ENCODE measurements at places on chromosomes 5 and 9.

DNA sequence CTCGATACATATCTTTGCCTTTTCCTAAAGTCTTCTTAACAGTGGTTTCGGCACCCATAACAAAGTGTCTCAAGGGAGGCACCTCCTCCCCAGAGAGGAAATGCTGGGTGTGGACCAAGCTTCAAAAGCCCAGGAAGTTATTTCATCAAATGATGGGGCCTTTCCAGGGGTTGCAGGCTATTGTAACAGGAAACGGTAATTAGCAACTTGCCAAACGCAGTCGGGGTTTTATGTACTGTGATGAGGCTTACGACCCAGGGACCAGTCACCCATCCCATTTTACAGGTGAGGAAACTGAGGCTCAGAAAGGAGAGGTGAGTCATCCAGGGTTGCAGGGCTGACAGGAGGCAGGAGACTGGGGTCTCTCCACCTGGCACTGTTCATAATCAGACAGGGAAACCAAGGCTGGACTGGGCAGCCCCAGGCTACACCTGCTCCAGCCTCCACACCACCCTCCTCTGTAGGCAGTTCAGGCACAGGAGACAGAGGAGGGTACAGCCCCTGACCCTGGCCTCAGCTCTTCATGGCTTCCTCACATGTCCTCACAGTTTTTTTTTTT, 30.0 kb upstream of the SUSD3 start:
- peak; percentile 45 for DNase-seq

- DNase-seq = no peak
Measured at GRCh38 chr9:37040508-37041127, 6.5 kb upstream of the PAX5 start.

DNA sequence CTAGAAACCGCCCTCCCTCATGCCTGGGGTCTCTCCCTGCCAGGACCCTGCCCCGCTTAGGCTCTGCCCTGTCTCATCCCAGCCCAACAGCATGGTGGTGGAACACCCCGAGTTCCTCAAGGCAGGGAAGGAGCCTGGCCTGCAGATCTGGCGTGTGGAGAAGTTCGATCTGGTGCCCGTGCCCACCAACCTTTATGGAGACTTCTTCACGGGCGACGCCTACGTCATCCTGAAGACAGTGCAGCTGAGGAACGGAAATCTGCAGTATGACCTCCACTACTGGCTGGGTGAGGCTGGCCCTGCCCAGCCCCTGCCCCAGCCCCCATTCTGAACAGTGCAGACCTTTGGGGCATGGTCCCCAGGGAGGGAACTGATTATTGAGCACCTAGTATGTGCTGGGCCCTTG, 33.9 kb downstream of the GSN start:
- DNase-seq = no peak

DNA sequence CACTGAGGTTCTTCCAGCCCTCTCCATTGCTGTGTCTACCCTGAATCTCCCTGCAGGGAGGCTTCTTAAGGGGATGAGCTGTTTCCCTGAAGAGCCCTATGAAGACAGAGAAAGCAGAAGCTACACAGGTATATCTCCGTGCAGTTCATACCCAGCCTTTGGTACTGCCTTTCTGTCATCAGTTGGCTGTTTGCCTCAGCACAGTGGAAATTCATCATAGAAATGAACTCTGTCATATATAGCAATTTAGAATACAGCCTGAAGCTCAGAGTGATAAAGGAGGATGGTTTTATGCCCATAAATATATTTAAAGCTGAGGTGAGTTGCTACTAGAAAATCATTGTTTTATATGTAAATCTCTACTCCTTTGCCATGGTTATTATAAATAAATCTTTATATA, 42.6 kb upstream of the KCNN2 start:
- no peak for DNase-seq

GRCh38 chr9:13500034-13500433, 220.5 kb upstream of the MPDZ start:
- no peak for DNase-seq

DNA sequence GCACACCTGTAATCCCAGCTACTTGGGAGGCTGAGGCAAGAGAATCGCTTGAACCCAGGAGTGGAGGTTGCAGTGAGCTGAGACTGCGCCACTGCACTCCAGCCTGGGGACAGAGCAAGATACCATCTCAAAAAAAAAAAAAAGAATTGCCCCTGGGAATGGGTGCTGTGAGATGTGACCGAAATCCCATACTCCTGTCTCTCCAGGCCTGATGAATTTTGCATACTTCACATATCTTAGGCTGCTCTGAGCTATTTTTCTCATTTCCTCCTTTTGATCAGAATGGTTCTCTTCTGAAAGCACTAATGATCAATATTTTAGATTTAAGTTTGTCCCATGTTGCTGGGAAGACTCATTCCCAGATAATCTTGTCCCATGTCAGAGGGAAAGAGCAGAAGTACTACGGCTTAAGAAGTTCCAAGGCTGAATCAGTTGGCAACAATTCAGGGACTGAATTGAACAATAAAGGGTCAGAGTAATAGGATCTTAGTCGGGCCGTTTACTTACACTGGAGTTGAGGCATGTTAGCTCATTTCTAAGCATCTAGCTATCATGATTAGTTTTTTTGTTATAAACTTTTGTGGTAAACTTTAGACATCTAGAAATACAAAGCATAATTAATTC, 44.2 kb upstream of the TENT2 start:
- no peak for DNase-seq

DNA sequence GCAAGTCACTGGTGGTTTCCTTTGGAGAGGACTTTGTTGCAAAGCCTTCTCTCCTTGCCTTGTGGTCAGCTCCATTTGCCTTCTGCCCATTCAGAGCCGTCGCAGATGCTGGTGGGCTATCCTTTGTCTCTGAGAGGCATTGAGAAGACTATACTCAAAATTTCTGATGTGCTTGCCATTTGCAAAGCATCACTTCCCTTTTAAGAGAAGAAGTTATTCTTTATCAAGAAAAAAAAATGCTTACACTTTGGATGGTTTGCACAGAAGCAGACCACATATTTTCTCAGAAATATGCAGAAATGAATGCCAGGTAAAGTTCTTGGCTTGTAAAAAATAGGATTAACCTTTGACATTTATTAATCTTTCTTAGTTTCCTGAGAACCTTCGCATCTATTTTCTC, 195.8 kb upstream of the KLF4 start:
- DNase-seq = no peak

DNA sequence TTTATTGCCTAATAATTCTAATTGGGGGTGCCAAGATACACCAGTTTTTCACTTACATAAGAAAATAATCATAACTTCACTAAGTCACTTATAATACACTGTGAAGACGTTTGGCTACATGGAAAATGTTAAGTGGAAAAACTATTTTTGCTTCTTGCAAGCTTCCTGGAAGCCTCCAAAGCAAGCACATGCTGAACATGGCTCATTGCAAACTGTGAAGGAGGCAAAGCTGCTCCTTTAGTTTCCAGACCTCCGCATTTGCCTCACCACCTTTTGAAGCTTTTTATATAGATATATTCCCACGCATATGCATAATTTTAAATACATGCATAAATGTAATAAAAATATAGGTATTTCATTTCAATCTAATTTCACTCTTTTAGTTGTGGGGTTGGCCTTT, 285.6 kb upstream of the PRDM9 start:
- no peak for DNase-seq

DNA sequence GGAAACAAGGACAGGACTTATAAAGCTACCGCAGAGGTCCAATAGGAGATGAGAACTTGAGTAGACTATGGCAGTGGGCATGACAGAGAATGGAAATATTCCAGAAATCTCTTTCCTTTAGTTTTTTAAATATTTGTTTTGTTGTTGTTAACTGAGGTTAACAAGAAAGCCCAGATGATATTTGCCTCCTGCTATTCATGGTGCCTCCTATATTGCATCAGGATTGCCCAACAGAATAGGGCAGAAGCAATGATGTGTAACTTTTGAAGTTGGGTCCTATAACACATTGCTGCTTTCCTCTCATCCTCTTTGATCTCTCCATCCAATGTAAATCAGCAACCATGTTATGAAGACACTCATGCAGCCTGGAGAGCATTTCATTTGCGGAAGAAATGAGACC, 42.8 kb downstream of the PDE4D start:
- DNase-seq = no peak

GRCh38 chr5:150293091-150293941, 3.7 kb upstream of the CAMK2A start:
- no peak for DNase-seq

GRCh38 chr5:135333732-135334515, 65.1 kb downstream of the MACROH2A1 start:
- DNase-seq = no peak

Measured in stimulated activated CD8-positive, alpha-beta memory T cell treated with anti-CD3 and anti-CD28 coated beads, Interleukin-4, amount 100 ng/mL, for 48 hours (primary cell).